ENCODE measurements at places on chromosomes 11 and 22.
A peak's percentile ranks its signal among the peaks of the same experiment; 100 is the strongest.

DNA sequence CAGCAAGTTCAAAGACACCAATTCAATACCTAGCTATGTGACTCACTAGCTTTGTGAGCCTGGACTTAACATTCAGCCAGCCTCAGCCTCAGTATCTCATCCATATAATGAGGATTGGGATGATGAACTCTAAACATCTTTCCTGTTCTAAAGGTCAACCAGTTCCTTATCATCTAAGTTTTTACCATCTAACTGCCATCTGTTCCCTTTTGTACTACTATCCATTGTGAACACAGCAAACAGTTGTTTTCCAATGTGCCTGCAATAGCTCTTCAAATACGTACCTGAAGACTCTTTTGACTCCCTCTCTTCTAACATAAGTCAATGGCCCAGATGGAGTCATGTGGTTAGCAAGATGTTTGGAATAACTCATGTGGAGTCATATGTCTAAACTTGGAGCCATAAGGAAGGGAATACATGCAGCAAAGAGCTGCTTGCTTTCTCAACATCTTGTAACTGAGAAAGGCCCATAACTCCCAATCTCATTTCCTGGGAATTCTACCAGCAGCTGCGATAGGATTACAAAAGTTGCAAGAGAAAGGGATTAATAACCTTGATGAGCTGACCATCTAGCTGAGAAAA lies 19.4 kb downstream of the SYTL2 start:
- no peak for DNase-seq

GRCh38 chr22:39115570-39115969 lies 18.5 kb downstream of the APOBEC3H start:
- DNase-seq: no peak

DNA sequence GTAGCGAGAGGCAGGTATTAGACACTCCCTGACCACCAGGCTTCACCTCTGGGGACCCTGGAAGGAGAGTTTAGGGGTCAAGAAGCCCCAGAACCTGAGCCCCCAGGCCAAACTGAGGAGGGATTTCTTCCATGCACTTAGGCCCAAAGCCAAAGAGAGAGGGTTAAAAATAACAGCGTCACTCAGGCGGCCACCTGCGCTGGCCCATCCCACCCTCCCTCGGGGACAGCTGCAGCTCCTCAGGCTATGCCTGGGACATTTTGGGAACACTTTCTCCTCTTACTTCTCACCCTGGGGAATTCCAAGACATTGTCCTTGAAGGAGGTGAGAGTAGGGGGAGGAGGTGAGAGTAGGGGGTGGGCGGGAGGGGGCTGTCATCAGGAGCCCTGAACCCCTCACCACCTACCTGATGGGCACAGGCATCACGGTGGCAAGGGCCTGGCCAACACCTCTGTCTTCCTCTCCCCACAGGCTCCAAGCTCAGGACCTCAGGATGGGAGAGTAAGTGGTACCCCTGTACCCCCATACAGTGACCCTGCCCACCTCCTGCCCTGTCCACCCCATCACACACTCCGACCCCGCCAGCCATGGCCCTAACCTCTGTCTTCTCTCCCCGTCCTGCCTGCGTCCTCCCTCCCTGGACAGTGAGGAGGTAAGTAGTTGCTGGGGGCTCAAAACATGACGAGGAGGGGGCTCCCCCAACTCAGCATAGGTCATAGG lies 583 bp downstream of the TNNI2 start:
- DNase-seq: no peak

- DNase-seq: peak; percentile 47
Observed at GRCh38 chr11:106231591-106231990, 154.1 kb downstream of the AASDHPPT start.

DNA sequence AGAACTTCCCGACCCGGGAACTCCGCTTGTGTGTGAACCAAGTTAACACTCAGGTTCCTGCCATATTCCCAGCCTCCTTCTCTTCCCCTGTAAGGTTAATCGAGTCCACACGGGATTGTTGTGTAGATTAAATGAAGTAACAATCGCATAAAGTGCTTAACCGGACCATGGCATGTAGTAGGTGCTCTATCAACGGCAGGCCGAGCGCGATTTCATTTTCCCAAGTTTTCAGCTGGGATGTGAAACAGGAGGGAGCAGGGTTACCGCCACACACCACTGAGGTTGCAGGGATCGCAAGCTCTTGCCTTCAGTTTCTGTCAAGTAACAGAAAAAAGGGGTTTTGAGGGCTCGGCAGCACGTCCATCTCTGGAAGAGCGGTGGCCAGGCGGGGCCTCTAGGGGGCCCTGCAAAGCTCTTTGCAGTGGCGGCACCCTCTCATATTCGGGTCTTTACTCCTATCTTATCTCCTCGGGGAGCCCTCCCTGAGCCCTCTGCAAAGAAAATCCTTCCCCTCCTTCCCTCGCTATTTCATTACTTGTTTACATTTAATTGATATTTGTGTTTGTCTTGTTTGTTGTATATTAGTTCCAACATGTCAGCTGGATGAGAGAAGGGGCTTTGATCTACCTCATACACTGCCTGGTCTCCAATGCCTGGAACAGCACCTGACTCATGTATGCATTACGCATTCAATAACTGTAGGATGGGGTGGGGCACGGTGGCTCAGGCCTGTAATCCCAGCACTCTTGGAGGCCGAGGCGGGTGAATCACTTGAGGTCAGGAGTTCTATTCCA lies 816 bp upstream of the PLEKHA7 start:
- peak; percentile 13 for DNase-seq

DNA sequence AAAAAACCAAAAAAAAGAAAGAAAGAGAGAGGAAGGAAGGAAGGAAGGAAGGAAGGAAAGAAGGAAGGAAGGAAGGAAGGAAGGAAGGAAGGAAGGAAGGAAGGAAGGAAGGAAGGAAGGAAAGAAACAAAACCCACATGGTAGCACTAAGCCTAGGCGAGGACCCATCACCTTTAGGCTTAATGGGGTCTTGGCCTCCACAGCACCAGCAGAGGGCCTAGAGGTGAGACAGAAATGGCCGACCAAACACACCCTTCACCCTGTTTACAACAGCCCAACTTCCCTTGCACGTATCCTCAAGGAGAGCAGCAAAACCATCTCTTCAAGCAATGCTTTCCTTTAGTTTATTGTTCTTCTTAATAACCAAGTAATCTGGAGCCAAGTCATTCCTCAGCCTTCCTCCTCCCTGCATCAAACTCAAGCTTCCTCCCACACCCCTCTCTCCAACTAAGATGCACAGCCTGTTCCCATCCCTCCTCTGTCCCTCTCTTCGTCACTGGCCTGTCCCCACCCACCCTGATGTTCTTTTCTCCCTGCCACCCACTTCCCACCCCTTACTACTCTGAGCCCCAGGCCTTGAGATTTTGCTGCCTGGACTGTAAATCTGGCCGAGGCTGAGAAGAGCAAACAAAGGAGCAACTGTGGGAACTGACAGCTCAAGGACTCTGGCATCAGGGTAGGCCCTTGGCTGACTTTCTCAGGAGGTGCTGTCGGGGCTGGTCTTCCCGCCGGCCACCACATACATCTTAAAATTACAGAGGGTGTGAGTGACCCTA lies 26.0 kb downstream of the POU2AF1 start:
- no peak for DNase-seq
